CD4-positive, alpha-beta T cell treated with Interleukin-17A for 1 hour (primary cell): ENCODE measurements at places on chromosomes 3 and 15.

DNA sequence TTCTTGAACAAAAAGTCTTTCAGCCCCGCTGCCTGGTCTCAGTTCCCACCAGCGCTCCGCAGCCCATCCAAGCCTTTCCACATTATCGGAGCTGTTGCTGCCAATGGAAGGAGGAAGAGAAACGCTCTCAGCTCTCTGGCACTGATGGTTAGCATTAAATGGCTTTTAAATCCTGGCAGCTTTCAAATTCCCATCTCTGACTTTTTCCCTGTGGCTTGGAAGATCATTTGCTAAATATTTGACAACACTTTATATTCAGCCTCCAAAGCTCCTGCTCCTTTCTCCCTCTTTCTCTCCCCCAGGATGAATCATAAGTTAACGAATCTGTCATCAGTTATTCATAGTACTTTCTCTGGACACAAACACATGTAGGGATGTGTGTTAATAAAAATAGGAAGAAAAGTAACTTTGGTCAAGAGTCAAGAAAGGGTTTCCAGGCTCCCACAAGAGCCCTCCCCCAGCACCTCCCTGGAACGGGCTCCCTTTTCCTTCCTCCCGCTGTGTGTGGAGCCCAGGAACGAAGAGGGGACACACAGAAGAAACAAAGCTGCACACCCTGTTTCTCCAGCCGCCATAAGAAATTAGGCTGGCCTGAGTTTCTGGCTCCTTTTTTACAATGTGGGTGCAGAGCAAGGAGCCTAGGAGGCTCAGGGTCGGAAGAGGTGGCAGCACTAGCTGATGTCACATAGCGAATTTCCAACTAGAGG, 47.6 kb upstream of the TSEN2 start:
- no peak for DNase-seq

DNA sequence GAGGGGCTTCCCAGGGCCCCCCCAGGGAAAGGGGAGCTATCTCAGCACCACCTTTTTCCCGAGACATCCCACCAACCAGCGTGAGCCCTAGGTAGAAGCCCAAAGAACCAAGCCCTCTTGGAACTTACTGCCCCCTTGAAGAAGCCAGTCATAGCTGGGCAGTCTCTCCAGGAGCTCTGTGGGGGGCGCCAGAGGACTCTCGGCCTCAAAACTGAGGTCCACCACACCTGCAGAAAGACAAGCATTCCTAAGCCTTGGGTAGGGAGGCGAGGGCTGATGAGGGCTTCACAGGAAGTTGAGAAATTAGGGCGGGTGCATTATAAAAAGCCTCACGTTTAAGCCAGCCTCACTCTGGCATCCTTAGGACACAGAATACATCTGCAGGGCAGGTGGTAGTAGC, 9.0 kb downstream of the SSUH2 start:
- no peak for DNase-seq

GRCh38 chr3:106345353-106346027, 476.7 kb upstream of the CBLB start:
- DNase-seq = no peak

- DNase-seq = no peak
Measured at GRCh38 chr3:45617430-45618080, 23.0 kb downstream of the LIMD1 start.
